Aorta (tissue), 5 donors: ENCODE measurements at places on chromosomes 4 and X. TPM values are rescaled to one million over a fixed set of nuclear protein-coding genes. Genes with fewer than 3 reads are reported as not detected.

GRCh38 chr4:80434238-80434637 lies 98.7 kb downstream of the CFAP299 start:
- H3K4me3 ChIP-seq = no peak overlapping the region
- no peaks in the 10 kb centered on the region for H3K27me3 ChIP-seq
- H3K36me3 ChIP-seq = no peaks in the 10 kb centered on the region
- no peak overlapping the region for H3K27ac ChIP-seq

GRCh38 chr4:14853176-14853943 lies 148.9 kb upstream of the CPEB2 start:
- H3K27ac ChIP-seq = no peak overlapping the region
- no peaks in the 10 kb centered on the region for H3K36me3 ChIP-seq
- H3K4me1 ChIP-seq = peaks cover 2% of the 10 kb centered on the region
- H3K27me3 ChIP-seq = no peaks in the 10 kb centered on the region

- H3K27me3 ChIP-seq = no peaks in the 10 kb centered on the region
- no peaks in the 10 kb centered on the region for H3K36me3 ChIP-seq
- no peak overlapping the region for H3K27ac ChIP-seq
Measured at GRCh38 chrX:104310657-104311254, 56.0 kb upstream of the ESX1 start.

GRCh38 chr4:26161030-26161824 lies 159.6 kb upstream of the RBPJ start:
- no peak overlapping the region for H3K4me3 ChIP-seq
- H3K36me3 ChIP-seq = no peaks in the 10 kb centered on the region
- no peaks in the 10 kb centered on the region for H3K4me1 ChIP-seq

DNA sequence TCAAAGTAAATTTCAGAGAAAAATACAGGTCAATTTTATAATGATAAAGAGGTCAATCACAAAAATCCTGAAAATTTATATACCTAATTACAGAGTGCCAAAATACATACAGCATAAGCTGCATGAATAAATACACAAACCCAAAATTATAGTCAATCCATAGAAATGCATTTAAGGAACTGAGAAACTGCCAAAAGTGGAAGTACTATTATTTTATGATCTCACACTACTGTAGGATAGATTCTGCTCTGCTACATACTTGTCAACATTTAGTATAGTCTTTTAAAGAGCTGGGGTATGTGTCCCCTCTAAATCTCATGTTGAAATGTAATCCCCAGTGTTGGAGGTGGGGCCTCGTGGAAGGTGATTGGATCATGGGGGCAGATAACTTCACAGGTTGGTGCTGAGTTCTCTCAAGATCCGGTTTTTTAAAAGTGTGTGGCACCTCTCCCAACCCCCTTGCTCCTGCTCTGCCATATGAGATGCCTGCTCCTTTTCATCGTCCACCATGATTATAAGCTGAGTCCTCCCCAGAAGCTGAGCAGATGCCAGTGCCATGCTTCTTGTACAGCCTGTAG lies 31.8 kb downstream of the CHIC2 start:
- no peak overlapping the region for H3K27ac ChIP-seq
- DNase-seq = no peak
- no peak overlapping the region for H3K4me3 ChIP-seq
- H3K4me1 ChIP-seq = no peaks in the 10 kb centered on the region

GRCh38 chr4:79107014-79107413 lies 167.8 kb upstream of the PAQR3 start:
- DNase-seq = no peak
- no peak overlapping the region for H3K27ac ChIP-seq
- no peaks in the 10 kb centered on the region for H3K27me3 ChIP-seq
- no peaks in the 10 kb centered on the region for H3K4me1 ChIP-seq
- no peak overlapping the region for H3K4me3 ChIP-seq

The MAGEC3 gene
- 2.2 TPM for total RNA-seq

- H3K4me3 ChIP-seq = no peak overlapping the region
- no peaks in the 10 kb centered on the region for H3K27me3 ChIP-seq
- H3K36me3 ChIP-seq = no peaks in the 10 kb centered on the region
- H3K27ac ChIP-seq = no peak overlapping the region
Measured at GRCh38 chrX:30156880-30157560, 58.3 kb upstream of the MAGEB2 start.

GRCh38 chrX:32893751-32894150 lies 317.6 kb downstream of the DMD start:
- no peaks in the 10 kb centered on the region for H3K4me1 ChIP-seq
- no peak overlapping the region for H3K27ac ChIP-seq
- no peaks in the 10 kb centered on the region for H3K36me3 ChIP-seq
- DNase-seq = no peak

DNA sequence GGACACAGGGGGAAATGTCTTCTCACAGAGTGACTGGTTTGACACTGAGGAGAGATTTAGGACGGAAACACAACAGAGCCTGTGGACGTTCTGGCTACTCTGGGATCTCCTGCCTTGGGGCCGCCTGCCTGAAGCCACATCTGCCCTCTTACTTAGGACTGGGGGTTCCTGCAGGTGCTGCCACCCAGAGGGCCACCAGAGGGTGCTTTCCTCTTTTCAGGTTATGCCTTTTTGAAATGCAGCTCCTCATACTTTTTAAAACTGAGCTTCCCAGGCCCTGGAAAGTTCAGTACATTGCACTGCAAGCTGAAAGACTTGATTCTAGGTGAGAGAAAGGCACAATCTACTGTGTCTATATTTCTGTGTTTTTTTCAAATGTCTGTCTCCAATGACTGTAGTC lies 92.2 kb upstream of the PGRMC2 start:
- H3K4me1 ChIP-seq = peaks cover 1% of the 10 kb centered on the region
- peak; percentile 57 for DNase-seq
- H3K27ac ChIP-seq = no peak overlapping the region
- no peaks in the 10 kb centered on the region for H3K27me3 ChIP-seq
- H3K4me3 ChIP-seq = no peak overlapping the region
- no peaks in the 10 kb centered on the region for H3K36me3 ChIP-seq

DNA sequence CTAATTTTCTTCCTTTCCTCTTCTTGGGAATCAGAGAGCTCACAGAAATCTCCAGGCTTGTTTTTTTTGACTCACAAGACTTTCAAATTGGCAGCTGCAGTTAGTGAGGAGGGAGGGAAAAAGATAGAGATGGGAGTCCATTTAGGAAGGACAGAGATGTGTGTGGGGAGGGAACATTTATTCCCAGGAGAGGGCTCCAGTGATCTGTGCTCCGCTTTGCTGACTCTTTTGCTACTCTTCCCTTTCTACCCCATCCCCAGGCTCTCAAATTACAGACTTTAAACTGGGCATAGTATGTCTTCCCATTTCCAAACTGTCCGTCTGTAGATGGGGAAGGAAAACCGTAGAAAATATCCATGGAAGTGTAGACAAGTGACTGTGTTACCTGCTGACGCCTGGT lies 39.1 kb upstream of the UCP1 start:
- no peaks in the 10 kb centered on the region for H3K4me1 ChIP-seq
- no peaks in the 10 kb centered on the region for H3K27me3 ChIP-seq
- no peak overlapping the region for H3K27ac ChIP-seq

DNA sequence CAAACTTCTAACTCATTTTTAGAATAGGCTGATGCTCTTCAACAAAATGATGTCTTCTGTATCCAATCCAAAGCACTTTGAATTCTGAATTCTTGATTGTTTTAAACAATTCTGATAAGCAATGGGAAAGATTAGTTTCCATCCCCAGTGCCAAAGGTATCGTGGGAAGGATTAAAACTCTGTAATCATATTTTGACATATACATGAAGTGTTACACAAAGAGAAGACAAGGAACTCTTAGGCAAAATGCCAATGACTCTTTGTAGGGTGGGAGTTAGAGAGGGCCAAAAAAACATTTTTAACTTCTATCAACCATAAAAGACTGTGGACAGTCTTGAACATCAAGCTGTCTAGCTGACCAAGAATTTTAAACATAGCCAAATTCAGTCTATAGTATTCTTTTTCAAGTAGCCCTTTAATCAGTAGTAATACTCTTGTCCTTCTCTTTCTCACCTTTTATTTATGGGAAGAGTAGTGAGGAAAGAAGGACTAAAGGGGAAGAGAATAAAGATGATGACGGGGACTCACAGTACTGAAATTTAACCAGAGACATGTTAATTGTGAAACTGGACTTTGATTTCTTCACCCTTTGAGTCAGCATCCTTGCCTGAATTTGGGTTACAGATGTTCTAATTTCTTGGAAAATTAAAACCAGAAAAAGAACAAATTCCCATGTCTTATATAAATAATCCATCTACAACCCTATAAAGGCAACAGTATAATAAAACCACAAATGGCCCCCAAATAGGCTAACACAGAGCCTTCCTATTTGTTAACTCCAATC lies 51.8 kb upstream of the VEGFD start:
- no peak for DNase-seq
- no peaks in the 10 kb centered on the region for H3K36me3 ChIP-seq
- no peaks in the 10 kb centered on the region for H3K27me3 ChIP-seq

DNA sequence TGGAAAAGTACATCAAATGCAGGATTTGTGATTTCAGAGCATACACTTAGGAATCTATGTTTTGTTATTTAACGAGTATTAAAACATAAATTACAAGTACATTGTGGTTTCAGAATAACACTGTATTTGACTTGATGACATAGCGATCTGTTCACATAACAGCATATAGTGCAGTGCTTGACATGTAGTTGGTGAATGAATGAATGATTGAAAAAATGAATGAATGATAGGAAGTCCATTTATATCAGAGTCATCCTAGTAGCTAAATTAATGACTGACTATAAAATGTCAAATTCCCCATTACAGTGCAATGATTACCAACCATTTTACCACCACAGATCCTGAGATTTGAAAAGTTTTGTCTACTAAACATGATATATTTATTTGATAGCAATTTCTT lies 114.6 kb upstream of the FAT1 start:
- H3K36me3 ChIP-seq = no peaks in the 10 kb centered on the region
- H3K27ac ChIP-seq = no peak overlapping the region
- H3K27me3 ChIP-seq = no peaks in the 10 kb centered on the region
- H3K4me1 ChIP-seq = no peaks in the 10 kb centered on the region
- no peak for DNase-seq

GRCh38 chr4:113811359-113811758 lies 49.8 kb upstream of the CAMK2D start:
- no peak overlapping the region for H3K4me3 ChIP-seq
- H3K4me1 ChIP-seq = no peaks in the 10 kb centered on the region
- H3K36me3 ChIP-seq = no peaks in the 10 kb centered on the region
- no peak for DNase-seq

GRCh38 chr4:168843635-168844034 lies 166.4 kb downstream of the CBR4 start:
- H3K36me3 ChIP-seq = no peaks in the 10 kb centered on the region
- H3K4me1 ChIP-seq = peaks cover 19% of the 10 kb centered on the region
- no peak for DNase-seq
- H3K4me3 ChIP-seq = no peak overlapping the region

DNA sequence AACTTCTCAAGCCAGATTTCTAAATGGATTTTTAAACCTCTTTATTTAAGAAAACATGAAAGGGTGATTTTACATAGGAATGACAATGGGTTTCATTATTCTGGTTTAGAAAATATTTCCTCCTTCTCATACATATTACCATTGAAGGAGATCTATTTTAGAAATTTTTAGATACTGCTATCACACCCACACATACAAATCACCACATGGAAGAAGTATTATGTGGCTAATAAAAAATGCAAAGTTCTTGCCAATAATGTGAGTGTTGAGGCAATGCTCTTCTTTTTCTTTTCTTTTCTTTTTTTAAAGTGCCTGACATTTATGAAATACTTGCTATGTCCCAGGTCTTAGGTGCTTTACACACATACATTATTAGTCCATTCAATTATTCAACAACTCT lies 6.8 kb downstream of the STAP1 start:
- no peak overlapping the region for H3K27ac ChIP-seq
- no peak overlapping the region for H3K4me3 ChIP-seq
- H3K36me3 ChIP-seq = no peaks in the 10 kb centered on the region

GRCh38 chrX:106917830-106918500 lies 2.2 kb upstream of the CLDN2 start:
- H3K27me3 ChIP-seq = no peaks in the 10 kb centered on the region
- H3K36me3 ChIP-seq = no peaks in the 10 kb centered on the region
- DNase-seq = no peak
- H3K4me3 ChIP-seq = no peak overlapping the region
- H3K27ac ChIP-seq = no peak overlapping the region

DNA sequence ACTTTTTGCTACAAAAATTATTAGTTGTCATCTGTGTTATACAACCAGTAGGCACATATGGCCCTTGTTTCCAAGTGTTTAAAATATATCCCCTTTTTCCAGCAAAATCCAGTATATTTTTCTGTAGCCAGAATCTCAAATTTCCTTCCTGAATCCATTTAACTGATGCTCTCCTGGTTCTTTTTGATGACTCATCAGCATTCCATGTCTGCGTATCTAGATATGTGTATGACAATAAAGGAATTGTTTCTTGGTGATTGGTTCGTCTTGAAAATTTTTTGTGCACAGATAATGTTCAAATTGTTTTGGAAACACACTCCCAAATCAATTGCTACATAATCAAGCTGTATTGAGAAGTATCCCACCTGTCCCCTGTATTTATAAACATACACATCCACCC lies 98.3 kb downstream of the ITM2A start:
- DNase-seq = no peak
- no peak overlapping the region for H3K27ac ChIP-seq
- H3K4me3 ChIP-seq = no peak overlapping the region
- no peaks in the 10 kb centered on the region for H3K4me1 ChIP-seq
- H3K36me3 ChIP-seq = no peaks in the 10 kb centered on the region

DNA sequence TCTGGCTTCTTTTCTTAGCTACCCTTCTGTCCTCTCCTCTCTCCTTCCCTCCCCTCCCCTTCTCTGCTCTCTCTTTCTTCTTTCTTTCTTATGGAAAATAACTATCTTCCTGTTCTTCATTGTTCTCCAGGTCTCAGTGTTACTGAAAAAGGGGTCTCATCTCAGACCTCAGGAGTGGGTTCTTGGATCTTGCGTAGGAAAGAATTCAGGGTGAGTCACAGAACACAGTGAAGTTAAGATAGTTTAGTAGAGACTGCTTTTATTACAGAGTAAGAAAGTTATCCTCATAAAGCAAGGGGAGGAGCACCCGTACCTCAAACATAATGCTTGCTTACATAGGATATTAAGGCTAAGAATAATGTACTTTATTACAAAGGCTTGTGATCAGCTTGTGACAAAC lies 31.8 kb upstream of the CWH43 start:
- no peak overlapping the region for H3K27ac ChIP-seq
- no peaks in the 10 kb centered on the region for H3K27me3 ChIP-seq
- no peak for DNase-seq
- H3K36me3 ChIP-seq = no peaks in the 10 kb centered on the region
- peaks cover 1% of the 10 kb centered on the region for H3K4me1 ChIP-seq

The PCDH7 gene
- total RNA-seq = 157 TPM

DNA sequence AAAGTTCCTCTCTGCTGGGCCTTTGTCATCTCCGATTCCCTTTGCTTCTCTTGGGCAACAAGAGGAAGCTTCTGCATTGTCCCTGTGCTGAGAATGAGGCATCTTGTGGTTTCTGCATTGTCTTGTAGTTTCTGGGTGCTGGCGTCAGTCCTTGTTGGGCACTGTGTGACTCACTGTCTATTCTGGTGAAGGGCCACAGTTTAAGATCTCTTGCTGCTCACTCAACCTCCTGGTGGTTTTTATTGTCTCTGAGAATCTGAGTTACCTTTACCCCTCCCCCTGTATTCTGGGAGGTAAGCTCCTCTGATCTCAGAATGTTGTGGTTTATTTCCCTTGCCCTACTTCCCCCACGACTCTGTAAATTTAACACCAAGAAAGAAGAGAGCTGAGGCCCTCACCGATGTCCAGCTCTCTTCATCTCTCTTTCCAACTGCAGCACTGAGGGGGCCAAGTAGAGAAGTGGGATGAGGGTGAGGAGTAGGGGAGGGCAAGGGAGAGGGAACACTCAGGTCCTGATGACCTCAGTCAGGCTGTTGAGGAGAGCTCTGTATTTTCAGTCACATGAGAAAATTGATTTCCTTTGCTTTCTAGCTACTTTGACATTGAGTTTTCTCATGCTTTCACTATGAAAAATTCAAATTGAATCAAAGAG lies 441.6 kb upstream of the PITX2 start:
- no peaks in the 10 kb centered on the region for H3K36me3 ChIP-seq
- DNase-seq = no peak
- H3K27me3 ChIP-seq = no peaks in the 10 kb centered on the region
- no peak overlapping the region for H3K4me3 ChIP-seq

The CT47B1 gene
- total RNA-seq = not detected
